ENCODE measurements at places on chromosomes 16 and 17.
A peak's percentile ranks its signal among the peaks of the same experiment; 100 is the strongest.

GRCh38 chr17:17322516-17323510 is 19.6 kb downstream of the NT5M start:
- DNase-seq = no peak

DNA sequence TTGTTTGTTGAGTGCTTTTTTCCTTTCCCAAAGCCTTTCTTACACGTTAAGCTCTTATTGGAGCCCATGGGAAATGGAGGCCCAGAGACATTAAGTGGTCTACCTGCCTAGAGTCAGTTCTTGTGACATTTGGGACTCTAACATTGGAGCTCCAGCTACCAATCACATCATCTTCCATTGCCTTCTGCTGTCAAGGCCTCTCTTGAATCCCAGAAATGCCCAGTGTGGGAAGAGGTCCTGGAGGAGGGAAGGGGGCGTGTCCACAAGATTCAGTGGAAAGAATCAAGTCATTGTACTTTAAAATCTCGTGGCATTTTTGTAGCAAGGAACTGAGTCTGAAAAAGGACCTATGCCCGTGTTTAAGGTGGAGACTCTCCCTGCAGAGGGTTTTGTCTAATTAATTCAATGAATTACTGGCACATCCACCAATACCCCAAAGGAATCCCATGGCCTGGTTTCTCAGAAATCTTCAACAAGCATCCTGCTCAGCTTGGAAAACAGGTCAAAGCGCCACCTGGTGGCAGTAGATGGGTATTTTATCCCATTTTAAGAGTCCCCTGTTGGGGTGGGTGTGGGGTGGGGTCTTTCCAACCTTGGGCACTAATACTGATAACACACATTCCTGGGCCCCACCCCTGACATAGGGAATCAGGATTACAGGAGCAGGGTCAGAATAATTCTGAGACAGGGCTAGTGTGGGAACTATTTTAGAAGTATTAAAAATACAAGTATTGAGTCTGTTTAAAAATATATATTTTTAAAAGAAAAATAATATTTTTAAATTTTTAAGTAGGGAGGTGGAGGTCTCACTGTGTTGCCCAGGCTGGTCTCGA is 24.6 kb downstream of the GPT2 start:
- DNase-seq = peak; percentile 41

DNA sequence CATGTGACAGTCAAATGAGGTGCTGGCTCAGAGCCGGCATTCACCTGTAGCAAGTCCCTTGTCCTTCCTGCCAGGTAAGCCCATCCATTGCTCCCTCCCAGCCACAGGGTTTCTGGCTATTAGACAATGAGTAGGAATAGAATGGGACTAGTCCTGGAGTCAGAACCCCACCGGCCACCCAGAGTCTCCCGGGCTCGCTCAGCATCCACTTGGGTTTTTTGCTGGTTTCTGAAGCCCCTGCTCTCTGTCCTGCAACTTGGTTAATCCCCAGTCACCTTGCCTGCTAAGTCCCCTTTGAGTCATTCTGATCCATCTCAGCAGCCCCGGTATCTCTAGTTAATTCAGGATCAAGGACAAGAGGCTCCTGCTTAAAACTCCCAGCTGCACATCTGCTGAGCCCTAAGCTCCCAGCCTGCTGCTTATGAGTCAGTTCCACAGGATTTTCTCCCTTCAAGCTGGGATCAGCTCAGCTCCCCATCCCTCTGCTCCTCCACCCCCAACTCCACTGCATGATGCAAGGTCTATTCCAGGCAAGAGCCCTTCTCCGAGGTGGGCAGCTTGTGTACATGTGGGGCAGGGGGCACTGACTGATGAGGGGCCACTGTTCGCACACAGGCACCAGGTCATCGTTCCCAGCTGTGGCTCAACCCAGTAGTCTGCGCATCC is 19.9 kb upstream of the MRPS23 start:
- no peak for DNase-seq

GRCh38 chr16:11093572-11094074 is 149.3 kb downstream of the CLEC16A start:
- DNase-seq = no peak

GRCh38 chr17:74085434-74085833 is 118.0 kb upstream of the RPL38 start:
- DNase-seq = peak; percentile 10

All from T47D (cell line).